ENCODE measurements at places on chromosomes 6 and 20.

- peak; percentile 71 for DNase-seq
Observed at GRCh38 chr20:22684072-22684762, 99.8 kb upstream of the FOXA2 start.

DNA sequence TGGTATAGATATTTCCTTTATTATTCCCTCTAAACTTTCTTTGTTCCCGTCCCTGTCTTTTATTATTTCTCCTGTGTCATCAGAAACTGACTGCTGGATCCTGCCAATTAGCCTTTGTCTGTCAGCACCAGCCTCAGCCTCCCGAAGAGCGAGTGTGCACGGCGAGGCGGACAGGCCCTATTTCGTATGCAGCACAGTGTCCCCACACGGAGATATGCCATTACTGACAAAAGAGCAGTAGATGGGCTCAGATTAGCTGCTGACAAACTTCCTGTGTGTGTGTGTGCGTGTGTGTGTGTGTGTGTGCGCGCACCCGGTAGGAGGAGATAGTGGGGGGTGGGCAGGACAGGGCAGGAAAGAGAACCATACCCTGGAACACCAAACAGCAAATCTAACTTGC lies 99.5 kb upstream of the ZFP64 start:
- DNase-seq = no peak

- no peak for DNase-seq
Observed at GRCh38 chr6:39669973-39670342, 55.2 kb downstream of the KIF6 start.

GRCh38 chr6:146870760-146871159 lies 272.0 kb downstream of the ADGB start:
- DNase-seq = no peak

GRCh38 chr6:104887350-104887749 lies 27.6 kb upstream of the HACE1 start:
- DNase-seq = peak; percentile 20

GRCh38 chr20:62127799-62128198 lies 5.5 kb downstream of the LSM14B start:
- no peak for DNase-seq

DNA sequence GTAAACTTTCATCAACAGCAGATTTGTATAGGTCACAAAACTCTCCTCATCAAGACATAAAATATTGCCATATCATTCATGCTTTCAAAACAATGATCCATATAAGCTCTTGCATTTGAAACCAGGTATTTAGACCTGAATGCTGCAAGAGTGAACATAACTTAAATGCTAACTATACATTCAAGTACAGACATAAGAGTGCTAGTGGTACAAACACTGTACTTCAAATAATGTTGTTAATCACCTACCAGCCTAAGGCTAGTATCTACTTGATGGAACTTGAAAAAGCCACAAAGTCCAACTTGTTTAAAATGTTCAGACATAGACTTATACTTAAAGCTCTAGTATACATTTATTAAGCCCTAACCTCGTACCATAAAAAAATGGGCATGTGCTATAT lies 16.0 kb upstream of the GSTA2 start:
- DNase-seq = no peak

- DNase-seq = no peak
Observed at GRCh38 chr6:9942131-9942530, 472.7 kb downstream of the TFAP2A start.

DNA sequence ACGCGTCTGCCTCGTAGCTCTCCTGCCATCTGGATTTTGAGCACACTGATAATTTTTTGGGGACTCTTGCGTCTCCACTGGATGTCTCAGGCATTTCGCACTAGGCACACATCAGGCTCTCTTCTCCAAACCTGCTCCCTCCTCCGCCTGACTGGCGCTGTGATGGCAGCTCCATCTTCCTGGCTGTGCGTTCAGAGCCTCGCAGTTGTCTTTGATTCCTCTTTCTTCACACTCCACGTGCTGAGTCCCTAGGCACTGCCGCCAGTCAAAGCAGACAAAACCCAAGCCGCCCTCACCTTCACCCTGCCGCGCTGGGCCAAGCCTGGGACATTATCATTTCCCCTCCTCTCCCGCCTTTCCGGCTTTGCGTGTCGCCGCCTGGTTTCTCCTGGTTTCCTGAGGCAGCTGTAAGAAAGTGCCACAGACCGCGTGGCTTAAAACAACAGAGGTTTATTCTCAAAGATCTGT lies 778 bp downstream of the PSMG4 start:
- DNase-seq = no peak
